Left hindlimb (tissue), 1 donor: ENCODE measurements at places on chromosomes 1 and 21.

DNA sequence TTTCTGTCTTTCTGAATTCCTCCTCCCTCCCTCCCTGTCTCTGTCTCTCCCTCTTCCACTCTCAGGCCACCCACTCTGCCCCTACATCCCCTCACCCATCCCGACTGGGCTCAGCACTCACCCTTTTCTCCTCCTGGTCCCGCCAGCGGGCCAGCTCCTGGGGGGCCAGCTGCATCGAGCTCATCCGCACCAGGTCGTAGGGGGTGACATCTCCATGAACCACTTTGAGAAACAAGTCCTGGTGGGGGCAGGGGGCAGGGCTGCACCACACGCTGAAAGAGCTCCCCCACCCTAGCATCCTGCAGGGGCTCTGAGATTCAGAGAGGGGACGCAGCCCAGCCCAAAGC, 17.8 kb downstream of the SPOCD1 start:
- no peak for DNase-seq

DNA sequence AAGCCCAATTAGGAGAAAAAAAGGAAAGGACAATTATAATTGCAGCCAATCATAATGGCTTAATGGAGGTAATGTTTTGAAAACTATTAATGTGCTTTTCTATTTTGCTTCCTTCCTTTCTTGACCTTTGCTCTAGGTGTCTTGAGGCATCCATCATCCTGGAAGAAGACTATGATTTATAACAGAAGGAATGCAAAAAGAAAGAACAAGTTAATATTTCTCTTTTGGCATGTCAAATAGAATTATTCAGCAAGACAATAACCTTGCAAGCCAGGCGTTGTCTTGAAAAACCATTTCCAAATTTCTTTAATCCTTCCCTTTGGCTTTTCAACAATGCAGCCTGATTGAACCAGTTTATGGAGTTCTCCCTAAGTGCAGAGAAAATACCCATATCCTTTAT, 107.7 kb upstream of the USP24 start:
- DNase-seq, result no peak

GRCh38 chr1:210477328-210477924, 148.7 kb downstream of the HHAT start:
- DNase-seq, result no peak

- no peak for DNase-seq
These were observed 215.3 kb downstream of the BRINP2 start for GRCh38 chr1:177385760-177386698.

DNA sequence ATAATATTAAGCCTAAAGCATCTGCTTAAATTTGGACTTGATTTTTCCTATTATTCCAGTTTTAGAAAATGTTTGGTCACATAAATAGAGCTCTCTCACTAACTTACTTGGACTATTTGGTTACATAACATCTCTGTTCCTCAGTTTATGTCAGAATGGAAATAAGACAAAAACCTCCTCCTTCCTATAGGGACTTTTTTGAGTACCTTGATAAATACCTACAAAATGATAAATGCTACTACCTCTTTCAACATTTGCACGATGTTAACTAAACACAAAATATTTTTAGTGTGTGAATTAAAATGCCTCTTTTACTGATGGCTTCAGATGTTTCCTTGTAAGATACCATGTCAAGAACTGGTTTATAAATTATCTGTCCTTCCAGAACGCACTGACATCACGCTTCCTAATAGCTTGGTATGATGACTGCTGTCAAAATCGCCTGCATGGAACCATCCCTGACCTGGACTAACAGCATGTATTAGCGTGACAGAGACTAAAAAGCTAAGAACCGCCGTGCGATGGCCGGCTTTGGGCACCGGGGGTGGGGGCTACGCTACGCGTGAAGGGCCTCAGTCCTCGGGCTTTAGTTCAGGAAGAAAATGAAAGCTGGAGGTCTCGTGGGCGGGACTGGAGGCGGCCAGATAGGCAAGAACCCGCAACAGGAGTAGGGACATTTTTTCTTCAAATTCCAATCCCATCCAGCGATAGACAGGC, 133.2 kb upstream of the BARHL2 start:
- DNase-seq, result peak; percentile 37

DNA sequence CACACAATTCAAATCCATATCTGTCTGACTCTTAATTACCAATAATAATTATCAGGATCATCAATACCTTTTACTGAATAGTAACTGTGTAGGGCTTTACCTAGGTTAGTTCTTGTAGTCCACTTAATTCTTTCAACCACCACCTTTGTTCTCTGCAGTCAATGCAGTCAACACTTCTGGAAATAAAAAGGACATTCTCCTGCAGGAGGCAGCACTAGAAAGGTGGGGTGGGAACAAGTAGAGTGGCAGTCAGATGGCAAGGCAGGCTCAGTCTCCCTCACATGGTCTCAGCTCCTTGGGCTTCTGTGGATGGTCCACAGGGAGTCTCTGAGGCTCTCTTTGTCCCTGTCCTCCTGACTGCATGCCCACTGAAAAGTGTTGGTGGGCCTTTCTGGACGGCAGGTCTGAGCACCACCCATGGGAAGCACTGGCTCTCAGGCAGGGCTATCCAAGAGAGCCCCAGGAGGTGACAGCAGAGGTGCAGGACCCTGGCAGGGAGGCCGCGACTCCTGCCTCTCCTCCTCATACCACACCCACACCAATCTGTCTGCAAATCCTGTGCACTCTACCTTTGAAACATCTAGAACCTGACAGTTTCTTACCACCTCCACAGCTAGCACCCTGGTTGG, 237.3 kb downstream of the FOXD2 start:
- DNase-seq, result peak; percentile 1

DNA sequence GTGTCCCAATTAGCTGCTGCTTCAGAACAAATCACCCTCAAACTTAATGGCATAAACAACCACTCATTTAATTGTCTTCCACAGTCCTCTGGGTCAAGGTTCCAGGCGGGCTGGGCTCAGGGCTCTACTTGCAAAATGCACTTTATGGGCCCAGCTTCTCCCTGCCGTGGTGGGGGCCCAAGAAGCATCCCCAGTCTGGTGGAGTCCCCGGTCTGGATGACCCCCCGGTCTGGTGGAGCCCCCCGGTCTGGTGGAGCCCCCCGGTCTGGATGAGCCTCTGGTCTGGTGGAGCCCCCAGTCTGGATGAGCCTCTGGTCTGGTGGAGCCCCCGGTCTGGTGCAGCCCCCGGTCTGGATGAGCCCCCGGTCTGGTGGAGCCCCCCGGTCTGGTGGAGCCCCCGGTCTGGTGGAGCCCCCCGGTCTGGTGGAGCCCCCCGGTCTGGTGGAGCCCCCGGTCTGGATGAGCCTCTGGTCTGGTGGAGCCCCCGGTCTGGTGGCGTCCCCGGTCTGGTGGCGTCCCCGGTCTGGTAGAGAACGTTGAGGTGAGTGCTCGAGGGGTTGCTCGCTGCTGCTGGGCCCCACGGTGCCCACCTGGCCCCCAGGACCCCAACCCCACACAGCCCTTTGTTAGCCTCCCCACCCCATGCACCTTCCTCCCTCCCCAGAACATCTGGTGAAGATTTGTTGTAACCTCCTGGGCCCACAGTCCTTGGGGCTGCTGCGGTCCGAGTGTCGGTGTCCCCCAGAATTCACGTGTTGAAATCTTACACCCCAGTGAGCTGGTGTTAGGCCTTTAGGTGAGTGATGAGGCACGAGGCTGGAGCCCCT, 33.8 kb downstream of the POFUT2 start:
- no peak for DNase-seq

DNA sequence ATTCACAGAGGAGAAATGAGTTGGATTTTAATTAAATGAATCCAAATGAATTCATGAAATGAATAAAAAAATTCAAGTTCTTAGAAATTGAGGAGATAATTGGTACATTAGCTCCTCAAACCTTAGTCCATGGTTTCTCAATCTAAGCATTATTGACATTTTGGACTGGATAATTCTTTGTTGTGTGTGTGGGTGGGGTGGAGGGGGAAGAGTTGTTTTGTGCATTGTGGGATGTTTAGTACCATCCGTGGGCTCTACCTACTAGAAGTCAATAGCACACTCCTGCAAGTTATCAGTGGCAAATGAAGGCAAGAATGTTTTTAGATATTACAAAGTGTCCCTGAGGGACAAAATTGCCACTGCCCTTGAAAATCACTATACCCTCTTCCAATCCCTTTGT, 431.9 kb downstream of the PLPP3 start:
- DNase-seq, result no peak

GRCh38 chr1:151011154-151011850, 3.1 kb downstream of the PRUNE1 start:
- DNase-seq, result no peak
